ENCODE measurements at places on chromosomes 6 and 20.

DNA sequence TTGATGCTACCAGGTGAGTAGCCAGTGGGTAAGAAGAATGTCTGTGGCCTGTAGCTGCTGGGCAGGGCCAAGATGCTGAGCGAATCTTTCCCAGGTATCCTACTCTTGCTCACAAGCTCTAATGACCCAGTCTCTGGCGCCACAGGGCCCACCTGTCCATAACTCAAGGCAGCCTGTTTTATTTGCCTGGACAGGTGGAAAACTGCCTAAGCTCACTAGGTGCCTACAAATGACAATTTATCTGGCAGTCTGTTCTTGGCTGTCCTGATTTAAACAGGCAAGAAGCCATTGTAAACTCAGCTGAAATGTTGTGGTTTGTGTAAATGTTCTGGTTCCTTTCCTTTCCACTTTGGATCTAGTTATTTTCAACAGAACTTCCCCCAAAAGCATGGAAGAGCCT is 113.3 kb downstream of the TCP11 start:
- H3K27me3 ChIP-seq: no peaks in the 10 kb centered on the region
- H3K4me1 ChIP-seq: peaks cover 79% of the 10 kb centered on the region
- H3K36me3 ChIP-seq: no peaks in the 10 kb centered on the region
- H3K27ac ChIP-seq: peak overlapping the region; percentile 92
- no peak for DNase-seq

GRCh38 chr6:12585497-12585958 is 131.0 kb upstream of the PHACTR1 start:
- DNase-seq: no peak
- no peak overlapping the region for H3K4me3 ChIP-seq

GRCh38 chr20:31485450-31486339 is 10.6 kb downstream of the REM1 start:
- no peaks in the 10 kb centered on the region for H3K27me3 ChIP-seq
- H3K27ac ChIP-seq: peak overlapping the region; percentile 58
- H3K4me3 ChIP-seq: peak overlapping the region; percentile 22
- no peaks in the 10 kb centered on the region for H3K36me3 ChIP-seq
- DNase-seq: no peak

- H3K4me1 ChIP-seq: no peaks in the 10 kb centered on the region
- H3K36me3 ChIP-seq: no peaks in the 10 kb centered on the region
- no peak overlapping the region for H3K27ac ChIP-seq
- H3K27me3 ChIP-seq: no peaks in the 10 kb centered on the region
- H3K4me3 ChIP-seq: no peak overlapping the region
- DNase-seq: no peak
These were observed 162.7 kb upstream of the MLN start for GRCh38 chr6:33966536-33966935.

DNA sequence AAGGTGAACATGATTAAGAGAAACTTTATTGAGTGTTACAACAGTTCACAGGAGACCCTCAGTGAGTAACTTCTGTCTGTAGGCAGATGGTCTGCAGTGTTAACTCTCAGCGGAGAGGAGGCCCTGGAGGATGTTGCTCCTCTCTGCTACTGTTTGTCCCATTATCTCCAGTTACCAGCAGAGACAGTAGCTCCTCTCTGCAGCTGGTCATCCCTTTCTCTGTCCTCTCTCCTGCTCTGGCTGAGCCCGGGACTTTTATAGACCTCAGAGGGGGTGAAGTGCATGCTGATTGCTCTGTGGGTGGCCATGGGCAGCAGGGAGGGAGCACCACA is 5.7 kb downstream of the GTSF1L start:
- no peak for DNase-seq
- no peaks in the 10 kb centered on the region for H3K36me3 ChIP-seq
- no peaks in the 10 kb centered on the region for H3K27me3 ChIP-seq
- no peak overlapping the region for H3K27ac ChIP-seq

DNA sequence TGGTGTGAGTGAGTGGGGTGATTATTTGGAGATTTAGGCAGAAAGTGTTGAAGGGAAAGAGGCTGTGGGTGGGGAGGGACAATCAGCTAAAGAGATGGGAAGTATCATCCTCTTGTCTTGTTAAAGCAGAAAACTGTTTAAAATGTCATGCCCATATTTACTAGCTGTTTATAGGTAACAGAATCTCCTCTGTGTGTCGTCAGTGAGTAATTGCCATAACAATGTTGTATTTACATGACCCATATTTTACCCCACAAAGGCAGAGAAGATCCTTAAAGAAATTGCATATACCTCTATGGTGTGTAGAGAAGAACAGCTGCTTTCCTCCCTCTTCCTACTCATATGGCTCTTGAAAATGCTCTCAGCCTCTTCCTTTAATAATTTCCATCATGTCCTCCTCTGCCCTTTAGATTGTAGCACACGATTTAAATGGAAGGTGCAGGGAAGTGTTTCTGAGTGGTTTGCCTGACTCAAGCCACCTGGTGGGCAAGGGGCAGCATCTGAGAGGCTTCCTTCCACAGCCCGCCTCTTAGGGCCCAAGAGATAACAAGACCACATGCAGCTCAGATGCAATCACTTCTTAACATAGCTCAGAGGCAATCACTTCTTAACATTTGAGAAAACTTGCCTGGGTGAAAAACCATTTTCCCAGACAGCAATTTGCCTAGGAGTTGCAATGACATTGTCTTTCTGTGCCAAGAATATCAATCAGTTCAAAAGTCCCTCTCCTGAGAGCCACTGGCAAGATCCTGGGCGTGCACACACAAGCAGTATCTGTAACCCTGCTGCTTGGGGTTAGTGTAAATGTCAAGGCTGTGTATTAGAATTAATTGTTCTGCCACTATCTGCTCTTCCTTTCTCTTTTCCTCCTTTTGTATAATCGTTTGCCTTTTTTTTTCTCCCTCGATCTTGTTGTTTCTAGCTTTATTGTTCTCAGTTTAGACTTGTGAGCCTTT is 44.1 kb upstream of the EDN1 start:
- no peak for DNase-seq
- no peaks in the 10 kb centered on the region for H3K27me3 ChIP-seq
- no peak overlapping the region for H3K27ac ChIP-seq

GRCh38 chr20:54028276-54029011 is 42.0 kb downstream of the BCAS1 start:
- H3K4me3 ChIP-seq: no peak overlapping the region
- H3K27me3 ChIP-seq: peaks cover 16% of the 10 kb centered on the region
- no peaks in the 10 kb centered on the region for H3K36me3 ChIP-seq
- H3K27ac ChIP-seq: no peak overlapping the region
- H3K4me1 ChIP-seq: no peaks in the 10 kb centered on the region

GRCh38 chr6:78598966-78599365 is 268.4 kb upstream of the IRAK1BP1 start:
- H3K27ac ChIP-seq: no peak overlapping the region
- H3K36me3 ChIP-seq: no peaks in the 10 kb centered on the region
- DNase-seq: no peak
- no peak overlapping the region for H3K4me3 ChIP-seq

GRCh38 chr6:21444711-21445260 is 148.8 kb upstream of the SOX4 start:
- DNase-seq: no peak
- no peak overlapping the region for H3K4me3 ChIP-seq
- H3K27me3 ChIP-seq: no peaks in the 10 kb centered on the region
- no peaks in the 10 kb centered on the region for H3K4me1 ChIP-seq
- H3K27ac ChIP-seq: no peak overlapping the region

GRCh38 chr6:20203561-20204511 is 8.4 kb downstream of the MBOAT1 start:
- H3K27ac ChIP-seq: peak overlapping the region; percentile 72
- no peak for DNase-seq
- H3K36me3 ChIP-seq: peaks cover 7% of the 10 kb centered on the region
- H3K27me3 ChIP-seq: no peaks in the 10 kb centered on the region

GRCh38 chr20:8368670-8369069 is 236.6 kb downstream of the PLCB1 start:
- H3K27me3 ChIP-seq: no peaks in the 10 kb centered on the region
- no peak overlapping the region for H3K4me3 ChIP-seq
- H3K36me3 ChIP-seq: no peaks in the 10 kb centered on the region
- no peak overlapping the region for H3K27ac ChIP-seq
- no peaks in the 10 kb centered on the region for H3K4me1 ChIP-seq
- no peak for DNase-seq

GRCh38 chr6:40997234-40997957 is 41.6 kb downstream of the UNC5CL start:
- H3K27ac ChIP-seq: no peak overlapping the region
- H3K4me1 ChIP-seq: no peaks in the 10 kb centered on the region
- no peaks in the 10 kb centered on the region for H3K36me3 ChIP-seq
- no peak for DNase-seq
- H3K4me3 ChIP-seq: no peak overlapping the region

- H3K36me3 ChIP-seq: no peaks in the 10 kb centered on the region
- no peak for DNase-seq
- no peak overlapping the region for H3K4me3 ChIP-seq
- no peak overlapping the region for H3K27ac ChIP-seq
These were observed 21.8 kb upstream of the UFL1 start for GRCh38 chr6:96499781-96500180.

DNA sequence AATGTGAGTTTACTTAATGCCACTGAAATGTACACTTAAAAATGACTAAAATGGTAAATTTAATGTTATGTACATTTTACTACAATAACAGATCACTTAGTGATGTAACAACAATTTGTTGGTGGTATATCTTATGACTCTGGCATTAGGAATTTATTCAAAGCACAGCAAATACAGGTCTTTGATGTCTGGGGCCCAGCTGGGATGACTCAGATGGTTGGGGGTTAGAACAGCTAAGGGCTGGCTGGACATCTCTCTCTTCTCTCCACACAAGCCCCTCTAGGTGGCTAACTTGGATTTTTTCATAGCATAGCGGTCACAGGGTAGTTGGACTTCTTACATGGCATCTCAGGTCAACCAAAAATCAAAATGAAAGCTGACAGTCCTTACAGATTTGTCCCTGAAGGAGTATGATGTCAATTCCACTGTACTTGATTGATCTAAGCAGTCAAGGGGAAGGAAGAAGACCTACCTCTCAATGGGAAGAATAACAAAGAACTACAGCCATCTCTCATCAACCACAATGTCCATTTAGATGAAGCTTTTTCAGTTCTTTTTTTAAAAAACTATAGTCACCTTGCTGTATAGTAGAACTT is 37.5 kb upstream of the LCA5 start:
- no peaks in the 10 kb centered on the region for H3K4me1 ChIP-seq
- no peak overlapping the region for H3K27ac ChIP-seq
- no peak overlapping the region for H3K4me3 ChIP-seq
- DNase-seq: no peak

- no peaks in the 10 kb centered on the region for H3K27me3 ChIP-seq
- no peaks in the 10 kb centered on the region for H3K4me1 ChIP-seq
- no peak for DNase-seq
- H3K36me3 ChIP-seq: no peaks in the 10 kb centered on the region
These were observed 25.7 kb upstream of the HINT3 start for GRCh38 chr6:125930765-125931418.

DNA sequence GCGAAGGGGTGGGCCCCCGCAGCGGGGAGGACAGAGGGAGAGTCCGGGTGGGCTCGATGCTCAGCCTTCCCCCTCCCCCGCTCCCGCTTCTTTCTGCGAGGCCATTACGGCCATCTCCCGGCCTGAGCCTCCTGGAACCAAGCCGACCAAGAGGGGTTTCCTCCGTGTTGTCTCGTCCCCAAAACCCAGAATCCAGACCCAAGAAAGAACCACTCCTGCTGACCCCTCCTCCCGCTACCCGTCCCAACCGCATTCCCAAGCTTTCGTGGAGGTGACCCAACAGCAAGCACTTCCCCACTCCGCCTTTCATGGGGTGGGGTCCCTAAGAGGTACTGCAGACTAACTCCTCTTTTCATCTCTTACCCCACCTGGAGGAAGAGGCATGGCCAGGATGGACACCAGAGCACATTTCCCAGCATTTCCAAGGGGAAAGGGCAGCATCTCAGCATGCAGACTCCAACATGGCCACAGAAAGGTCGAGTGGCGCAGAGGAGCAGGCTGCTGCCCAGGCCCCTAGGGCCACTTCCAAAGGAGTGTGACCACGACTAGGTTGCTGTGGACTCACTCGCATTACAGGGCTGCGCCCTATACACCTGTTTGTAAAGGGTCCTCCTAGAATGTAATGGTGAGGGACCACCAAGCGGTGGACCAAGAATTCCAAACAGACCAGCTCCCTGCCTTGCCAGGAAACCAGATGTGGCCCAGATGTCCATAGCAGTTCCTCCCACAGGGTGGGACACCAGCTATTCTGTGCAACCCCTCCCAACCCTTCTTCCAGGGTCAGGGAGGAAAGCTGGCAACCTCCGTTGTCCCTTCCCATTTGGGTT is 53.4 kb downstream of the MRPL14 start:
- no peaks in the 10 kb centered on the region for H3K36me3 ChIP-seq
- H3K27ac ChIP-seq: peak overlapping the region; percentile 78
- peaks cover 75% of the 10 kb centered on the region for H3K4me1 ChIP-seq
- no peaks in the 10 kb centered on the region for H3K27me3 ChIP-seq
- no peak for DNase-seq
- peak overlapping the region; percentile 71 for H3K4me3 ChIP-seq

- H3K27ac ChIP-seq: peak overlapping the region; percentile 55
- H3K4me3 ChIP-seq: peak overlapping the region; percentile 27
- H3K27me3 ChIP-seq: no peaks in the 10 kb centered on the region
- H3K36me3 ChIP-seq: no peaks in the 10 kb centered on the region
These were observed 115.9 kb downstream of the FYN start for GRCh38 chr6:111757342-111757741.

- peaks cover 6% of the 10 kb centered on the region for H3K4me1 ChIP-seq
- no peak for DNase-seq
- H3K27ac ChIP-seq: no peak overlapping the region
- H3K36me3 ChIP-seq: no peaks in the 10 kb centered on the region
- no peak overlapping the region for H3K4me3 ChIP-seq
These were observed 48.3 kb downstream of the ZDHHC14 start for GRCh38 chr6:157429248-157429647.

- H3K27me3 ChIP-seq: peaks cover 12% of the 10 kb centered on the region
- H3K27ac ChIP-seq: peak overlapping the region; percentile 94
- peak overlapping the region; percentile 86 for H3K4me3 ChIP-seq
- no peak for DNase-seq
These were observed 1.3 kb downstream of the SULF2 start for GRCh38 chr20:47783828-47784598.

- H3K36me3 ChIP-seq: no peaks in the 10 kb centered on the region
- DNase-seq: no peak
- H3K27ac ChIP-seq: no peak overlapping the region
- no peak overlapping the region for H3K4me3 ChIP-seq
- no peaks in the 10 kb centered on the region for H3K4me1 ChIP-seq
These were observed 64.8 kb upstream of the POU3F2 start for GRCh38 chr6:98769546-98769945.

Measured in esophagus squamous epithelium (tissue), 5 donors.